ENCODE measurements at places on chromosomes 7 and 10. TPM values are rescaled to one million over a fixed set of nuclear protein-coding genes. Genes with fewer than 3 reads are reported as not detected.

GRCh38 chr7:99499371-99499720 lies 735 bp downstream of the ZNF394 start:
- DNase-seq: no peak

DNA sequence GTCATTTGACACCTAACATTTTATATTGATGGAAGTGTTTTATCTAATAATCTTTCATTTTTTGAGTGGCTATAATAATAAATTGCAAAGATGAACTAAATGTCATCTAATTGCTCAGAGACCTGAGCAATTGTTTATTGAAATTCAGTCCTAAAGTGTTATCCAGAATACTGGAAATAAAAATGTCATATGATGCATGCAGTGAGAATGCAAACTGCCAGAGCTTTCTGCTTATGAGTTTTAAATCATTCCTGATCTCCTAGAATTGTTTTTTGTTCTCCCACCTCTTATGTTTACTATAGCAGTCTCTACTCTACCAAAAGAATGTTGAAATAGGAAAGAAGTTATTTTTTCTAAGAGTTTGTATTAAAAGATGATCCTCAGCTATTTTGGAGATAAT lies 116.7 kb downstream of the FOXP2 start:
- no peak for DNase-seq

GRCh38 chr10:117472872-117473271 lies 69.7 kb upstream of the EMX2 start:
- no peak for DNase-seq

DNA sequence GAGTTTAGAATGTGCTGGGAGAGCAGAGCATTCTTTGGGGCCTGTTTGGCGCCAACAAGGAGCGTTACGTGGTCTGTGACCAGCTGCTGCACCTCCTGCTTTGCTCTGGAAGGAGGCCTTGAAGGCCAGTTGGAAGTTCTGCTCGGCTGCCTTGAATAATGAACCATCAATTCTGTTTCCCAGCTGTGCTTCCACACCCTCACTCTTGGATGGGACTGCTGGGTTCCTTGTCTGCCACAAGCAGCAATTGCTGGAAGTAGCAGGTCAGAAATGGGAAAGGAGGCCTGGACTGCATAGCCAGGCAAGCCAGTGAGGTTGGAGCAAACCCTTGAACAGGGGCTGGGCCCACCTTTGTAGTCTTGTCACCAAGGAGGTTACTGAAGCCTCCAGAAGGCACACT lies 86.6 kb upstream of the INSYN2A start:
- no peak for DNase-seq

- DNase-seq: no peak
Measured at GRCh38 chr10:27695706-27696105, 49.9 kb downstream of the MKX start.

Gene POLR2J2
- total RNA-seq: 2.7 TPM
